ENCODE measurements at places on chromosomes 2 and 18. TPM values are rescaled to one million over a fixed set of nuclear protein-coding genes. Genes with fewer than 3 reads are reported as not detected.

TDRD15 gene
- total RNA-seq = not detected

PPP1R1C gene
- total RNA-seq = 12.1 TPM

IAH1 gene
- total RNA-seq = 45.4 TPM

ITGB6 gene
- total RNA-seq = 0.12 TPM

NYAP2 gene
- total RNA-seq = not detected

C2orf15 gene
- total RNA-seq = 2.3 TPM

CYP1B1 gene
- total RNA-seq = 0.18 TPM

RMDN2 gene
- total RNA-seq = 4.2 TPM

ATP6V1B1 gene
- total RNA-seq = 3.0 TPM

All from cardiac muscle cell (in vitro differentiated cells and primary cell).